Activated T-helper 17 cell treated with anti-CD3 and anti-CD28 coated beads, Interleukin-2, amount 50 U/mL, for 72 hours (primary cell): ENCODE measurements at places on chromosomes 6 and 20.

- ATAC-seq, result no peak
Observed at GRCh38 chr6:75933387-75933975, 139.0 kb downstream of the IMPG1 start.

GRCh38 chr6:159431750-159432149 is 261.3 kb downstream of the SOD2 start:
- no peak for ATAC-seq

DNA sequence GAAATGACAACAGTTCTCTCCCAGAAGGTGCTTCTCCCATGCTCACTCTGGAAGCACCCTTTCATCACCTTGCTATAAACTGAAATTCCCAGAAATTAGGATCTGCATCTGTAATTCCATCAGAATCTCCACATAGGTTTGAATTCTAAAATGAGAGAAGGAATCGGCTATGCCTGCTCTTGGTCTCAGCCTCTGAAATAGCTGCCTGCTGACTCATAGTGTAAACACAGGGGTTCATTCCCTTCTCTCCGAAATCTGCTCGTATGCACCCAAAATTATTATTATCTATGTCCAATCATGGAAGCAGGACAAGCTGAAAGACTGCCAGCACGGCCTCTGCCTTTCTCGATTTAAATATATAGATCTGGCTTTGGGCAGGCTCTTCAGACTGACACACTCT is 74.6 kb upstream of the TAB2 start:
- ATAC-seq, result no peak

GRCh38 chr20:11995805-11996567 is 78.3 kb downstream of the BTBD3 start:
- ATAC-seq, result no peak

GRCh38 chr20:9632265-9632664 is 117.9 kb downstream of the LAMP5 start:
- ATAC-seq, result no peak

DNA sequence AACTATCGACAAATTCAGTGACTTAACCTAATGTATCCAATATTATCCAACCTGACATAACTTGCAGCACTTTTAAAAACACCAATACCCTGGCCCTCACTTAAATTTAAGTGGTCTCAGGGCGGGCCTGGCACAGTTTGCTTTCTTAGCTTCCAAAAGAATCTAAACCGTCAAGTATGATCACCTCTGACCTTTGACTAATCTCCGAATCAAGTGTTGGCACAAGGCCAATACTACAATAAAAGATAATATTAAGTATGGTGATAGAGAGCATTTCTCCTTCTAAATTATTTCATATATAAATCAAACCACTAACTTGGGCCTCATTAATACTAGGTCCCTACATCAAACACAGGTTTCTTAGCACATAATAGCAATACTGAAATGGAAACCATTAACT is 153.0 kb downstream of the PTPRK start:
- no peak for ATAC-seq

DNA sequence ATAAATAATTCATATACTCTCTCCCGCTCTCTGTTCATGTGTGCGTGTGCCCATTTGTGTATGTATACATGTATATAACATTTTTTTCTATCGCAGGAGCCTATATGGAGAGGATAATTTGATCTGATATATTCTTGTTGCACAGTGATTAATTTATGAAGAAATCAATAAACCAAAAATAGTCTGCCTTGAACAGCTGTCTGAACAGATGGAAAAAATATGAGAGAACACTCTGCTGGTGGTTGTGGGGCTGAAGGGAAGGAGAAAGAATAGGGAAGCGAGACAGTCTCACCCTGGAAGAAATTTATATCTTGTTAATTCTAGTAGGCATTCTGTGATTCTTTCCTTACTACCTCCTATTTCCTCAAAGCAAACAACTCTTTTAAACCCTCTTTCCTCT is 96.6 kb upstream of the B3GAT2 start:
- no peak for ATAC-seq

DNA sequence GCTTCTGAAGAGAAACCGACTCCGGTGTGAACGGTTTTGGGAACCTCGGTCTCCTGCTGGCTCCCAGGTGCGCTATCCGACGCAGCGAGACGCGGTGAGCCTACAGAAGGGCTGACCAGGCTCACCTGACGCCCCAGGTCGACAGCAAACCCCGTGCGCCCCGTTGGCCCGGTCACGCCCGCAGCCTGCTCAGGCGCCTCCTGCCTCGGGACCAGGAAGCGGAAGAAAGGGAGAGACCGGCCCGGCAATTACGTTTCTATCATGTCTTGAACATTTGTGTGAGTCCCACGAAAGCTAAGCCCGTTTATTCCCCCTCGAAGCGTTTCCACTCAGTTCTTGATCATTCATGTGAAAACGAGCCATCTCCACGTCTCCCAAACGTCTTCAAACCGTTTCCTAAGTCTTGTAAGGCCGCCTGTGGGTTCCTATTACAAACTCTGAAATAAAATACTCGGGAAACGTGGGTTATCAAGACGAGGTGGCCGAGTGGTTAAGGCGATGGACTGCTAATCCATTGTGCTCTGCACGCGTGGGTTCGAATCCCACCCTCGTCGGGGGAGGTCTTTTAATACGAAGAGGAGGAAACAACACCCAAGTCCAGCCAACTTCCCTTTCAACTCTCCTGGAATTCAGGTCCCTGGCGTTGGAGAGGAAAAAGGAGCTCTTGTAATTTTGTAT is 150.5 kb upstream of the PRSS16 start:
- ATAC-seq, result peak; percentile 61

DNA sequence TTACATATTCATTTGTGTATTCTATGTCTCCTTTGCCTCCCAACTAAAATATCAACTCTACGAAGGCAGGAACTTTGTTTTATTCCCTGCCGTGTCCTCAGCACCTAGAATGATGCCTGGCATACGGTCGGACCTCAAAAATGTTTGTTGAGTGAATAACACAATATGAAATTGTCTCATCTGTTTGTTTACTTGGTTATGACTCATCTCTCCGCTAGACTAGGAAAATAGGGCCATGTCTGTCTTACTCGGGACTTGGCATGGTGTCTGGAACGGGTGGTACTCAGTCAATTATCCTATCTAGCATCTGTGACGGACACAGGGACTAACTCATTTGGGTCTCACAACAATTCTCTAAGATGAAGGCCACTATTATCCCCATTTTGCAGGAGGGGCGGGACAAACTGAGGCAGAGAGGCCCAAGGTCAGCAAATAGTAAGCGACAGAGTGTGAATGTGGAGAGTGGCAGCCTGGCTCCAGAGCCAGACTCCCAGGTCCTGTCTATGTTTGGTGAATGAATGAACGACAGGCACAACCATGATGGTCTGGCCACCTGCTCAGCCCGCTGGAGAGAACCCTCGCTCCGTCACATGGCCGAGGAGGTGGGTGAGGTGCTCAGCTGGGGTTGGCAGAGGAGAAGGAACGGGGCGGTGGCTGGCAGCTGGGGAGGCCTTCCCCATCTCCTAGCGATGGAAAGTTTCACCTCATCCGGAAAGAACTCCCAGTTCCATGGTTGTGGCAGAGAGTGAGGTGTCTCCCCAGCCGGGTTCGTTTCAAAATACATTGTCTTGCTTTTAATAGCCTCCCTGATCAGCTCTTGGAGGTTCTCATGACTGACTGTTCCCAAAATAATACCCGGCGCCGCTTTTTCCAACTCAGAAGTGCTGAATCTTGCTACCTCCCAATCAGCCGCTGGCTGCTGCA is 27.6 kb upstream of the NFATC2 start:
- ATAC-seq, result no peak

GRCh38 chr6:11183761-11184362 is 48.6 kb downstream of the NEDD9 start:
- ATAC-seq, result no peak

- ATAC-seq, result no peak
Observed at GRCh38 chr20:3933218-3933617, 44.0 kb downstream of the PANK2 start.

DNA sequence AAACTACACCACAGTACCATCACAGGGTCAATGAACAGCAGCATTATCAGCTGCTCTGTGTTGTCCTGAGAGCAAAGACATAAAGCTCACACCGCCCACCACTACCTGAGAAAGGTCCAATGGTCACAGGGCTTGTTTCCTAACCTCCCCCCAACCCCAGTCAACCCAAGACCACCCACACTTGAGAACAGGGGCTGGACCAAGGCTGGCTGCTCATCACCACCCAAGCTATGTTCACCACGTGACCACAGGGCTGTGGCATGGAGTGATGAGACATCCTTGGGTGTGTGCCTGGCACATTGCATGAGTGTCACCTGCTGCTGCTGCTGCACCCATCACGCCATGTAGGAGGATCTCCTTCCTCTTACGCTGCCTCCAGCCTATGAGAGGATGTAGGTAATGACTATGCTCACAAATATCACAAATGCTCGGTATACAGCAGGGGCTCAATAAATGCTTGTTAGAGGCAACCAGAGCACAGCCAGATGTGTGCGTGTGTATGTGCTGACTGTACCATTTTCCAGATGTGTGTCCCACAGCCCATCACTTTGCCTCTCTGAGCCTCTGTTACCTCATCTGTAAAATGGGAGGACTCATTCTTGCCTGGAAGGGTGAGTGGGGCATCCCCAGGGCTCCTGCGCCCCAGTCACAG is 23.3 kb upstream of the SIRPA start:
- peak; percentile 75 for ATAC-seq

DNA sequence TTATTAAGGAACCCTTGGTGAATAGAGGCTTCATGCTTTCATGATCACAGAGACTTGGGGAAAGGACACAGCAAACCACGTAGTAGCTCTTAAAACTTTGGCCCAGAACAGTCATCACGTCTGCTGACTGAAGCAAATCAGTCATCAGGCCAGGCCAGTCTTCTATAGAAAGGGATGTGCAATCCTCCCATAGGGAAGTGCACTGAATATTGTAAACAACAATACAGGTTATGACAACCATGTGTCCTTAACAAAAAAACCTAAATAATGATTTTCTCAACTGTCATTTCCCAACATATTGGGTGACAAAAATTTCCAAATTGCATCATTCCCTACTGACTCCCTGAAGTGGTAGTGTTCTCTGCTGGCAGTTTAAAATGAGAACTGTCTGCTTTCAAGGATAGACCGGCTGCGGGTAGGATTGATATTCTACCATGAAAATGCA is 388.2 kb upstream of the CITED2 start:
- no peak for ATAC-seq

DNA sequence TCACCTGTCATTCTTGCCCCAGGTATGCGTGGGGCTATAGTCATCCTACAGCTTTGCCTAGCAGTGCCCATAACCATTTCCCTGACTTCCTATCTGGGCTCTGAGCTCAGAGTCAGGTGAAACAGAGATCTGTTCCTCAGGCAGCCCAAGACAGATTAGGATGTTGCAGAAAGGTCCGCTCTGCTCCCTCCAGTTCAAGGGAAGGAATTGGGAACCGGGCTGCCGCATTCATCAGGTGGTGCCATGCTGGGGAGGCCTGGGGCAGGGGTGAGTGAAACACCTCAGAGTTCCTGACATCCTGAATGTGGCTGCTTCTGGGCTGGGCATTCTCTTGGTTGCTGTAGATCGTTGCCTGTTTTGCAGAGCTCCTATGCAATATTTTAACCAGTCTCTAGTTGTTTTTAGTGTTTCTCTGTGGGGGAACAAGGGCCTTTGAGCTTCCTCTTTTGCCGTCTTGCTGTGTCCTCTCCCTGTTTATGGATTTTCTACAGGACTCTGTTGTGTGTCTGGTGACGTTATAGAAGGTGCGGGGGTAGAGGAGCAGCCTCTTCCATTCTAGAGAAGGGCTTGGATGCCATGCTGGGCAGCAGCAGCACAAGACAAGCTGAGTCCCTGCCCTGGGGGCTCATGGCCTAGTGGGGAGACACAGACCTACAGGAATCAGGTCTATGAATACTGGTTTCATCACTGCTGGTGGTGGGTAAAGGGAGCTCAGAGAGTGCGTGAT is 9.2 kb downstream of the ENTPD6 start:
- no peak for ATAC-seq

- no peak for ATAC-seq
Observed at GRCh38 chr6:85049282-85049681, 284.9 kb upstream of the TBX18 start.

GRCh38 chr6:89623749-89624148 is 14.8 kb downstream of the LYRM2 start:
- ATAC-seq, result no peak

- ATAC-seq, result no peak
Observed at GRCh38 chr6:100116411-100117194, 122.6 kb upstream of the MCHR2 start.

- no peak for ATAC-seq
Observed at GRCh38 chr6:170208651-170209353, 82.1 kb downstream of the DLL1 start.

DNA sequence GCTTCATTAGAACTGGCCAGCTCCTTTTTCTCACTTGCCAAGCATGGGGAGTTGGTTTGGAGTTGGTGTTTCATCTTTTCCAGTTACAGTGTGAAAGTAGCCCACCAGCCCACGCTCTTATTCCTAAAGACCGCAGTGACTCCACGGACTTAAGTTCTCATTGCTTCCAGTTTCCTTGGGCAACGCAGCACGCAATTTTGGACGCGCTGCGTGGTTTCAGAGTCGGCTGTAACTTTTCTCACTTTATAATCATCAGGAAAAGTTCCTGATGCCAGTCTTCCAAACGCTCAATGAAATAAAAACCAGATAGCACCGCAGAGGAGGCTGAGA is 381 bp upstream of the PEX7 start:
- ATAC-seq, result peak; percentile 15

GRCh38 chr20:39292193-39292736 is 330.1 kb downstream of the DHX35 start:
- no peak for ATAC-seq

GRCh38 chr6:159038914-159039884 is 5.6 kb downstream of the TAGAP start:
- peak; percentile 64 for ATAC-seq

- no peak for ATAC-seq
Observed at GRCh38 chr6:25219917-25220278, 59.3 kb upstream of the CARMIL1 start.

DNA sequence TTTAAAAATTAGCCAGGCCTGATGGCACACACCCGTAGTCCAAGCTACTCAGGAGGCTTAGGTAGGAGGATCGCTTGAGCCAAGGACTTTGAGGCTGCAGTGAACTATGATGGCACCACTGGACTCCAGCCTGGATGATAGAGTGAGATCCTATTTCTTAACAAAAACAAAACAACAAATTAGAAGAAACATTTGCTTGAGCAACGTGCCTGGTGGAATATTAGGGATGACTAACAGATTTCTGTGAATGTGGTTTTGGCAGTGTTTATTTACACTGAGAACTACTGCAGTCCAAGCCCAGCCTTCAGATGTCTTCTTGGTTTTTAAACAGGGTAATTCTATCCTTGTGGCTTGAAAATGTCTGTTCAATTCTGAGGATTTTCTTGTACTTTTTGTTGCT is 9.2 kb downstream of the PPP1R3G start:
- no peak for ATAC-seq

- ATAC-seq, result no peak
Observed at GRCh38 chr6:25407431-25407830, 128.3 kb downstream of the CARMIL1 start.

- ATAC-seq, result no peak
Observed at GRCh38 chr6:89284081-89284480, 31.0 kb downstream of the GABRR2 start.
